NCI-H748 treated with DMSO at 0.1 percent for 48 hours (cell line): ENCODE measurements at places on chromosomes 16 and 17.

DNA sequence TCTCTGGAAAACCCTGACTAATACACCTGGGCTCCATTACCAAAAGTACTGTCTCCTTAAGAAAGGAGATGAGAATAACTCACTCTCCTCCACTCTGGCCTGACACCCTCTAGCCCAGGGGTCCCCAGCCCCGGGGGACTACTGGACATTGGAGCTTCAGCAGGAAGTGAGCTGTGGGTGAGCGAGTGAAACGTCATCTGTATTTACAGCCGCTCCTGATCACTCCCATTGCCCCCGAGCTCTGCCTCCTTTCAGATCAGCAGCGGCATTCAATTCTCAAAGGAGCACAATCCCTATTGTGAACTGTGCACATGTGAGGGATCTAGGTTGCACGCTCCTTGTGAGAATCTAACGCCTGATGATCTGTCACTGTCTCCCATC lies 126.3 kb upstream of the TNRC6C start:
- DNase-seq, result no peak

GRCh38 chr17:66549311-66549704 lies 246.9 kb downstream of the PRKCA start:
- no peak for DNase-seq

- DNase-seq, result no peak
Measured at GRCh38 chr17:18252160-18252559, 6.4 kb downstream of the FLII start.

- DNase-seq, result no peak
Measured at GRCh38 chr16:47037396-47037745, 63.9 kb upstream of the DNAJA2 start.

DNA sequence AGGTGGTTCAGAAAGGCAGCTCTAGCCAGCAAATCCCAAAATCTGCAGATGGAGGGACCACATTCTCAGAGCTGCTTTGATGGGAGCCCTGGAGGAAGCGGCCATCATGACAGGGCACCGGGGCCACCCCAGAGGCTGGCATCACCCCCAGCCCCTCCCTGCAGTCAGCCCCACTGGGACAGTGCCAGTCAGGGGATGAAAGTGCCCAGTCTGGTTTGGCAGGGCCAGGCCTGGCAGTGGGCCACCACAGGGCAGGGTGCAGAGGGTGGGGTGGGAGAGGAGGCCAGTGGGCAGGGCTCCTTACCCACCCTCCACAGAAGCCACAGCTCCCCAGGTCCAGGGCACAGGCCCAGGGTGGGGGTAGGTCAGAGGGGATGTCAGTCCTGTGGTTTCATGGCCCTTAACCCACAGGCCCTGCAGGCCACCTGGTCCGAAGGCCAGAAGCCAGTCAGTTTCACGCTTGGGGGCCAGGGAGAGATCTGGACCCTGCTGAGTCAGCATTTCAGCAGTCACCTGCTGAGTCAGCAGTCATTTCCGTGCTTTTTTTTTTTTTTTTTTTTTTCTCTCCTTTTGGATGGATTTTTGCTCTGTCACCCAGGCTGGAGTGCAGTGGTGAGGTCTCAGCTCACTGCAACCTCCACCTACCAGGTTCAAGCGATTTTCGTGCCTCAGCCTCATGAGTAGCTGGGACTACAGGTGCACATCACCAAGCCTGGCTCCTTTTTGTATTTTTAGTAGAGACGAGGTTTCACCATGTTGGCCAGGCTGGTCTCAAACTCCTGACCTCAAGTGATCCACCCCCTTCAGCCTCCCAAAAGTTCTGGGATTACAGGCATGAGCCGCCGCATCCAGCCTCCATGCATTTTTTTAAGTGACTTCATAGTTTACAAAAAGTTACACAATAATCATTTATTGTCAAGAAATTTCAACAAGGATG lies 10.4 kb downstream of the SLC25A10 start:
- DNase-seq, result no peak

- no peak for DNase-seq
Measured at GRCh38 chr16:83742124-83742899, 65.5 kb upstream of the HSBP1 start.

DNA sequence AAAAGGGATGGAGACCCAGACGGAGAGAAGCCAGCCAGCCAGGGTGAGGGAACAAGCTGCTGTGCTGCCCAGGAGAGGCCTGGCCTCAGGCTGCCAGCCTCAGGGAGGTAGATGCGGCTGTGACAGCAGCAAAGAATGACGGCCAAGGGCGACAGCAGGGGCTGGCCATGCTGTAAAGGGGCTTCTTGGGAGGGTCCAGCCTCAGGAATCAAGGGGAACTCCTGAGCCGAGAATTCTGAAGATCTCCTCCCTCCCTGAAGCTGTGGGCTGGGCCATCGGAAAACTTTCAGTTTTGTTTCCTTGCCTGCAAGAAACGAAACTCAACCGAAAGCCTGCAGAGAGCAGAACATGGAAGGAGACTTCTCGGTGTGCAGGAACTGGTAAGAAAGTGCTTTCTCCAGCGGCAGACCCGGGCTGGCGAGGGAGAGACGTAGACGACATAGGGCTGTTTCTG lies at the start of gene XAF1:
Gene XAF1 (plus strand): TSS at position 316 of the 454 bp plus-strand sequence. CDS start 33 bp downstream, at position 349.
- no peak for DNase-seq

GRCh38 chr16:72094266-72094610 lies 591 bp downstream of the DHX38 start:
- peak; percentile 25 for DNase-seq

- DNase-seq, result no peak
Measured at GRCh38 chr17:65856865-65857264, 295.4 kb upstream of the AXIN2 start.
